Posterior vena cava (tissue), 2 donors: ENCODE measurements at places on chromosomes 1 and 21. TPM values are rescaled to one million over a fixed set of nuclear protein-coding genes. Genes with fewer than 3 reads are reported as not detected.

Gene PLCH2
- 1.0 TPM for total RNA-seq

DNA sequence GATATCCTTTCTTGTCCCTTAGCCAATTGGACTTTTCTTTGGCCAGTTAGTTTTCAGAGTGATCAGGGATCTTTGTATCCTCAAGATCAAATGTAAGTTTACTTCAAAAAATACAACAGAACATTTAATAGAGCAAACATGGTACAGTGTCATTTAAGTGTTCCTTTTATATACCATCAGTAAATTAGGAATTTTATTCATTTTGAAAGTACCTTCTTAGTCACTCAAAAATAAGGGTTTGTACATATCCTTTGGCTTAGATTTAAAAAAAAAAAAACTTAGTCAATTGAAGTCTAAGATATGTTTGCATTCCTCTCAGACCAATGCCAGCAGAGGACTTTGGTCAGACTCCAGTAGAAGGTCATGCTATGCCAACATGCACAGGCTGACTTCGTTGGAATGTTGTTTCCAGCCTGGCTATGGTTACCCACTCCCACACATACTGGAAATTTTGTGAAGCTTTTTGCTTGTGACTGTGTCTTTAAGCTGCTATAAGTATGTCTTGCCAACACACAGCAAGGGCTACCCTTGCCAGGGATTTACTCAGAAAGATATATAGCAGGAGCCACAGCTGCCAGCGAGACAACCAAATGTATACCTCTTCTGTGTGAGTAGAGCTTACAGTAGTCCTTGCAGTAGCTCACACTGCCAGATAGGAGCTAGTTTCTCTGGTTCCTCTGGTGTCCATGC is 81.5 kb upstream of the LRIF1 start:
- DNase-seq: no peak

DNA sequence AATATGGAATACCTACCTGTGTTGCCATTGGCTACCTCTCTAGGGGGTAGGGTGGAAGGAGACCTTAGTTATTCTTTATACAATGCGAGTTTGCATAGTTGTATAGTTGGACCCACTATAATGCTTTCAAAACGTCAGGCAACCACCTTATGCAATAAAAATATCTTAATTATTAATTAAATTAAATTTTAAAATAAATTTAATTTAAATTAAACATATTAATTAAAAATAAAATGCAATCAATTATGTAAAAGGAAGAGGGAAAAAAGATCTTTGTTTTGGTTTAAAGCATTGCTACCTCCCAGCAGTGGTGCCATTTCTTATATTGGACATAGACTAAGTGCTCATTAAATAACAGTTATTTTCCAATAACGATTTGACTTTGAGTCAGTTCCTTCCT is 22.3 kb downstream of the GPA33 start:
- DNase-seq: no peak

GRCh38 chr1:229479660-229480399 is 28.3 kb downstream of the NUP133 start:
- DNase-seq: no peak

Gene PRAMEF25
- total RNA-seq: not detected

Gene MPZL1
- total RNA-seq: 146 TPM

- DNase-seq: no peak
Observed at GRCh38 chr1:111864862-111865261, 109.2 kb downstream of the DDX20 start.

- DNase-seq: no peak
Observed at GRCh38 chr1:47839433-47839760, 157.8 kb downstream of the TRABD2B start.

- DNase-seq: no peak
Observed at GRCh38 chr1:181809991-181810545, 251.4 kb downstream of the ZNF648 start.

Gene NBPF4
- total RNA-seq: not detected

GRCh38 chr1:208524376-208524775 is 280.2 kb upstream of the PLXNA2 start:
- DNase-seq: no peak

GRCh38 chr1:98086796-98087441 is 166.1 kb upstream of the DPYD start:
- DNase-seq: no peak

Gene OR2T3
- total RNA-seq: not detected

Gene CENPF
- total RNA-seq: 1.3 TPM

DNA sequence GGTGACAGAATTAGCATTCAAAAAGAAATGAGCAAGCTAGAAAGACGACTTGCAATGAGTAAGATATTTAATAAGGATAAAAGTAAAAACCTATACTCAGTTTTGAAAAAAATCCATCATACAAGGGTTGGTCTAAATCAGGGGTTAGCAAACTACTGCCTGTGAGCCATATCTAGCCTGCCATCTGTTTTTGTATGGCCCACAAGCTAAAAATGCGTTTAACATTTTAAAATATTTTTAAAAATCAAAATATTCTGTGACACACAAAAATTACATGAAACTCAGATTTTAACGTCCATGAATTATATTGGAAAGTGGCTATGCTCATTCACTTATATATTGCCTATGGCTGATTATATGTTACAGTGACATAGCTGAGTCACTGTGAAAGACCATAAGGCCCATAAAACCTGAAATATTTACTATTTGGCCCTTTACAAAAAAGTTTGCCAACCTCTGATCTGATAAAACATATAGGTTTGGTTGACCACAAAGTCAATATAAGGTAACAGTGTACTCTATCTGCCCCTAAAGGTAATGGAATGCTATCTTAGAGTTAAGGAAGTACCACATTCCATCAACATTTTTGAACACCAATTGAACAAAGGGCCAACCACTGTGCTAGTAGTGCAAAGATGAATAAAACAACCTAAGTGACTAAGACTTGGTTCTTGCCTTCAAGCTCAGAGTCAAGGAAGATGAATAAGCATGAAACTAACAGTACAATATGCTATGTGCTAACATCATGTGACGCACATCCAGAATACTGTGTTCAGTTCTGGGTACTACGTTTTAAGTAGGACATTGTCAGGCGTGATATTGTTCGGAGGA is 3.2 kb downstream of the IFT25 start:
- DNase-seq: no peak

GRCh38 chr21:44054710-44055109 is 42.6 kb downstream of the TRAPPC10 start:
- no peak for DNase-seq
